Mesendoderm (in vitro differentiated cells): ENCODE measurements at places on chromosomes 5 and 9.

- no peak for DNase-seq
These were observed 9.7 kb upstream of the RNU6ATAC start for GRCh38 chr9:134174073-134174449.

- no peak for DNase-seq
These were observed 306.3 kb downstream of the TLE4 start for GRCh38 chr9:79877943-79878602.

GRCh38 chr5:1151316-1151715, 39.5 kb upstream of the SLC12A7 start:
- DNase-seq = no peak

DNA sequence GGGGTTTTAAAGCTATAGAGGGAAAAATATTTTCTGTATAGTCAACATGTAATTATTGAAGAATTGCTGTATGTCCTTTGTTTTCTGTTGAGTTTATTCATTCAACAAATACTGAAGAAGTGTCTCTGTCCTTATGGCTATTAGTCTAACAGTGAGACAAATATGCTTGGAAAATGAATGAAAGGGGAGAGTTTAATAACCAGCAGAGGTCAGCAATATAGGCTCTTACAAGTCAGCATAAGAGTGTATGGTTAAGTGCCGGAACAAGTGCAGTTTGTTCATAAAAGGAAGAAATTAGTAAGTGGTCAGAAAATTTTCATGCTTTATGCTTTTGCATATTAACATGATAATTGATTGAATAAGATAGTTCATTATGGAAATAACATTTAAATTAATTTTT, 3.6 kb downstream of the SCAMP1 start:
- DNase-seq = no peak

DNA sequence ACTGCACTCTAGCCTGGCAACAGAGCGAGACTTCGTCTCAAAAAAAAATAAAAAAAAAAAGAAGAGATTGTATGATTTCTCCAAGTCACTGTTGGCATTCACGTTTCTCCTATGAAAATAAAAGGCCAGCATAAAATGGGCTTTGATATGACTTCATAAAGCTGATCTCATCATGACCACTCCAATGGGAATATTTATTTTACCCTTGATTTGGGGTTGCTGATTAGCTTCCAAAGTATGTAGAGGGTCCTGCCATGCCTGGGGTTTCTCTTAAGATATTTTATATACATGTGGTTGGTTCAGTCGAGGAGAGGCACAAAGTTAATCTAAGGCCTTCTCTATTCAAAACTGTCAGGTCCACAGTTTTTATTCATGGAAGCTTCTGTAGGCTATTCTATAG, 247.0 kb upstream of the TNC start:
- no peak for DNase-seq

- no peak for DNase-seq
These were observed 1371.0 kb upstream of the DMAC1 start for GRCh38 chr9:9170439-9171134.

DNA sequence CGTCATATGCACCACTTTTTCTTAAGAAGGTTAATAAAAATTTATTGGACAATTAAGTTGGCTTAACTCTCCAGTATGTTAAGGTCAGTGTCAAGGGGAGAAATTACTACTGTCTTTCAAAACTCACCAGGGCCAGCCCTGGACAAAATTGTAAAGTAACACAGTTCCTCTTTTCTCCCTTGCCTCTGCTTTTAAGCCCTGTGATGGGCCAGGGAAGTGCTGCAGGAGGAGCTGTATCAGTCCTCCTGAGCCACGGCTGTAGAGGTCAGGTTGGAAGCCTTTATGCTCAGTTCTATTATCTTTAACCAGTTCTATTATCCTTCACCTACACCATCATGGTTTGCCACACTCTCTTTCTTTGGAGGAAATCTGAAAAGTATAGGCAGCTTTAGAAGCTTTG, 11.5 kb upstream of the PPP2R2B start:
- DNase-seq = no peak

DNA sequence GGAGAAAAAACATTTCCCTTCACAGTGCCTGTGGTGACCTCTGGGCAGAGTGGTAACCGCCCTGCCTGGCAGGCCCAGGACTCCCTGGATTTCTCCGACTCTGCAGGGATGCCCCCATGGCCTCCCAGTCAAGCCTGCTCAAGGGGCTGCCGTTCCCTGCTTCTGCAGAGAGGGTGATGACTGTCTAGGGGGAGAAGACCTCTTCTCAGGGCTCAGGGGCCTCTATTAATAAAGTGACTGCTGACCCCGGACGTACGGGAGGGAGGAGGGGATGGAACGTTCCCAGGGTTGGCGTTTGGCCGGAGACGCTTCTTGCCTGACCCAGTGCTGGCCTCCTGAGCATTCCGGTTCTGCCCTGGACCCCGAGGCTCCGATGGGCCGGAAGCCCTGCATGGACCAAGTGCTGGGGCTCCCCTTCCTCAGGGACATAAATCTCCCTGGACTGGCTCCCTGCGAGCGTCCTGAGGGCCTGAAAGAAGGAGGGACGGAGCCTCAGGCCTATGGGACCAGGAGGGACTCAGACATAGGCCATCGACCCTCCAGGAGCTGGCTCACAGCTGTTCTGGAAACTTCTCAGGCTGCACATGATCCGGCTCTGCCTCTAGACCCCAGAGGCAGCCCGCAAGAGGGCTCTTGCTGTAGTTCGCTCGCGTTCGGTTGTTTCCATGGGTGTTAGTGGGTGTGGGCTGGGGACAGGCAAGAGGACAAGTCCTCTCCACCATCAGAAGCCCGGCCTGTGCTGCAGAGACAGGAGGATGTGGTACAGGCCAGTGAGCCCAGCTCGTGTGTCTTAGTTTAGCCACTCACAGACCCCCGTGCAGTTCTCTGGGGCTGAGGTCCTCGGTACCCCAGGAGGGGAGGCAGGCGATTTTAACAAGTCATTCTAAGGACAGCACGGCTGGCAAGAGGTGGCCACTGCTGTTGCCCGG, 8.1 kb upstream of the RNU6ATAC start:
- DNase-seq = no peak

GRCh38 chr5:174744896-174745295, 20.5 kb downstream of the MSX2 start:
- no peak for DNase-seq

DNA sequence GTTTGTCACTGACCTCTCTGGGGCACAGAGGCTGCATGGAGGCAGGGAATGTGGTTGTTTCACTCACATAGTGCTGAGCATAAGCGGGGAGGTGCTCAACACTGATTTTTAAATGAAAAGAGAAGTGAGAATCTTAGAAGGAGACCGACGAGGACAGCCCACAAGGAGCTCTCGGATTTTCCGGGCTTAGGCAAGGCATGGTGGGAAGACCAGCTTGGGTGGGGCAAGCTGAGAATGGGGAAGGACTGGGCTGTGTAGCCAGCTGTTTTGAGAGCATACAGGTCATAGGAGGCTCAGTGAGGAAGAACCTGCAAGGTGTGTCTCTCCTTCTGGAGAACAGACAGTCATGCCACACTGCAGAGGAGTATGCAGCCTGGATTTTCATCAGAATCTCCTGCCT, 86.0 kb upstream of the TNFSF8 start:
- DNase-seq = no peak

DNA sequence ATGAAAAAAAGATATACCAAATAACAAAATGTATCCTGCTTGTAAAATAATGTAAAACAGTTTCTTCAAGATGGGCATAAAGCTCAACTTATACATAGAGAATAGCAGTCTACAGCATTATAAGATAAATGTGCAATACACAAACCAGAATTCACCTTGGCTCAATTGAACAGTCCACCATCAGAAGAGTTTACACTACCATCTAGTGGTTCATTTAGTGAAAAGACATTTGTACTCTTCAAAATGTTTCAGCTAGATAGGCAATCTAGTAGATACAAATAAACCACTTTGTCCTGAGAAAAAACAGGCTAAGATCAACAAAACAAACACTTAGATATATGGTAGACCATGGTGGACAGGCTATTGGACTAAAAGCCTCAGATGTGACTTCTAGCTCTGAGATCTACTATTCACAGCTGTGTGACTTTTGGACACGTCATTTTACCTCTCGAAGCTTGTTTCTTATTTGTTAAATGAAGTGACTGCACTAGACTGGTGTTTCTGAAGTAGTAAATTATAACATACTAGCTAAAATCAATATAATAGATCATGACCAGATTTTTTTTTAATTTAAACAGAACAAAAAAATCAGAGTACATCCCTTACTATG, 22.1 kb upstream of the TPD52L3 start:
- DNase-seq = peak; percentile 45

DNA sequence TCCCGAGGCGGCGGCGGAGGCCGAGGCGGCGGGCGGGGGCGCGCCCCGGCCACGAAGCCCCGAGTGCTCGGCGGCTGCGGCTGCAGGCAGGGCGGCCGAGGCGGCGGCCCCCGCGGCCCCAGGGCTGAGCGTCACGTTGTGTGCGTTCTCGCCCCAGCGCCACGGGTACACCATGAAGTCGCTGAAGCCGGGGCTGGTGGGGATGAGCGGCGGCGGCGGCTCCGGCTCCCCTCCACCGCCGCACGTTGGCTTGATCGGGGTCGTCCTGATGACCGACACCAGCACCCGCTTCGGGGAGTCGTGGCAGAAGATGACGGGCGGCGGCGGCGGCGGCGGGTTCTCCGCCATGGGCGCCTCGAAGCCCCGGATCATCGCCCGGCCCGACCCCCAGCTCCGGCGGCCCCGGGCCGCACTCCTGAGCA, 498 bp downstream of the ZNF367 start:
- no peak for DNase-seq

DNA sequence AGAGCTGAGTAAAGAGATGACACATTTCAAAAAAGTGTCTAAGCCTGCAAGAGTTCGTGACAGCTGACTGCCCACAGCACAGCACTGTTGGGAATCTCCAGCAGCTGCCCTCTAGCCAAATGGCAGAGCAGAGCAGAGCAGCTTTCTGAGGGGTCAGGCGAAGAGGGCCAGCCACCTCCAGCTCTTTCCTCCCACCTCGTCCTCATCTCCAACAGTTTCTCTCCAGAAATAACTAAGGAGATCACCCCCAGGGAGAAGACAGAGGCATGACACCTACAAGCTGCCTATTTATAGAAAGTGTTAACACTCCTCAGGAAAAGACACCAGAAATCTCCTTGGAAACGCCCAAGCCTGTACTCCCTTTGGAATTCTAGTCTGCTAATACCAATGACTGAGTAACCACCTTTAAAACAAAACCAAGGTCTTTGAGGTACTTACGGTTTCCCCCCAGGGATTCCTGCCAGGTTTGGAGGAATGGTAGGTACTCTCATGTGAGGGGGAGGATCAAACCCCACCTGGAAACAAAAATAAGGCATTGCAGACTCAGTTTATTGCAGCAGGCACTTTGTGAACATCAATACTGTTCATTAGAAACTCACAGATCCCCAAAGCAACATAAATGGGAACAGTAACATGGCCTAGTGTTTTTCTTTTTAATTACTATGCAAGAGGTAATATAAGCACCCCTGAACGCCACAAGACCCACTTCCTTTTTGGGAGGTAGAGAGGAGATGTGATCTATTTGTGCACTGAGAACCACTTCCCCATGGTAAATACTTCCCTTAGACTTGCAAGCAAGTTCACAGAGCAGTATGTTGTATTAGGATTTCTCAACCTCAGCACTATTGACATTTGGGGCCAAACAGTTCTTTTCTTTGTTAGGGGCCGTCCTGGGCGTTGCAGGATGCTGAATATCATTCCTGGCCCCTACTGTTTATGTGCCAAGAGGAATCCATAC, 79.3 kb downstream of the TLE1 start:
- peak; percentile 54 for DNase-seq

GRCh38 chr9:97512966-97513560, 11.6 kb downstream of the TMOD1 start:
- DNase-seq = no peak
